ENCODE measurements at places on chromosomes 4 and X. TPM values are rescaled to one million over a fixed set of nuclear protein-coding genes. Genes with fewer than 3 reads are reported as not detected.

DNA sequence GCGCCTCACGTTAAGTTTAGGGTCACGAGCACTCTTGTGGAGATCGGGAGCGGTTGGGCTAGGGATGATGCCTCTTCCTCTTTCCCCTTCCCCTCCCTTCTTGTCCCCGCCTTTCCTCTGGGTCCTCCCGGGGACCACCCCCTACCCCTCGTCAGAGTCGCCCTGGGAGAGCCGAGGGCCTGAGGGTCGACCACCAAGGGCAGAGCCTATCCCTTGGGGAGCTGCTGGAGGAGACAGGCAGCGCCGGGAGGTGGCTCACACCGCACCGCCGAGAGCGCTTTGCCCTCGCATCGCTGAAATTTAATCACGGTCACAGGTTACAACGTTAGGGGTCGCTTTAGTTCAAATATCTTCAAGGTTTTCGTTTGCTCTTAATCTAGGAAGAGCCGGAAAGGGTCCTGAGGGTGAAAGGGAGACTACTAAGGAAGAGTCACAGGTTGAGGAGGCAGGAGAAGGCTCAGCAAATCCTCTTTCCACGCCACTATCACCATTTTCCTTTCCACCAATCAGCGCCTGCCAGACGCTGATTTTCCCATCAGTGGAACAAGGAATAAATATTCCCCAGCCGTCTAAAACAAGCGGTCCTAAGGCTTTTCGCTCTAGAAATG, 528 bp upstream of the SNCA start:
- peak overlapping the region; percentile 74 for H3K4me3 ChIP-seq
- peaks cover 46% of the 10 kb centered on the region for H3K27me3 ChIP-seq
- peaks cover 22% of the 10 kb centered on the region for H3K4me1 ChIP-seq
- no peaks in the 10 kb centered on the region for H3K36me3 ChIP-seq

DNA sequence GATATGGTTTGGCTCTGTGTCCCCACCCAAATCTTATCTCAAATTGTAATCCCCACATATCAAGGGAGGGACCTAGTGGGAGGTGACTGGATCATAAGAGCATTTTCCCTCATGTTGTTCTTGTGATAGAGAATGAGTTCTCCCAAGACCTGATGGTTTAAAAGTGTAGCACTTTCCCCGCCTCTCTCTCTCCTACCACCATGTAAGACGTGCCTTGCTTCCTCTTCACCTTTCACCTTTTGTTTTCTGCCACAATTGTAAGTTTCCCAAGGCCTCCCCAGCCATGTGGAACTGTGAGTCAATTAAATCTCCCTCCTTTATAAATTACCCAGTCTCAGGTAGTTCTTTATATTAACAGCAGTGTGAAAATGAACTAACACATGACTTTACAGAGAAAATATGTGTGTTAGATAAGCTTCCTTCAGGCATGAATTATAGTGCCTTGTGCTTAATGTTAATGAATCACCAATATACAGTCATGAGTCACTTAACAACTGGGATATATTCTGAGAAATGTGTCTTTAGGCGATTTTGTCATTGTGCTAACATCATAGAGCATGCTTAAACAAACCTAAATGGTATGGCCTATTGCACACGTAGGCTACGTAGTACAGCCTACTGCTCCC, 37.9 kb downstream of the PDGFC start:
- no peaks in the 10 kb centered on the region for H3K36me3 ChIP-seq
- H3K4me1 ChIP-seq: no peaks in the 10 kb centered on the region
- DNase-seq: no peak

- H3K27me3 ChIP-seq: peaks cover 7% of the 10 kb centered on the region
- H3K4me3 ChIP-seq: no peak overlapping the region
- no peak for DNase-seq
- H3K27ac ChIP-seq: no peak overlapping the region
- H3K4me1 ChIP-seq: no peaks in the 10 kb centered on the region
Measured at GRCh38 chr4:54700986-54701385, 43.2 kb downstream of the KIT start.

DNA sequence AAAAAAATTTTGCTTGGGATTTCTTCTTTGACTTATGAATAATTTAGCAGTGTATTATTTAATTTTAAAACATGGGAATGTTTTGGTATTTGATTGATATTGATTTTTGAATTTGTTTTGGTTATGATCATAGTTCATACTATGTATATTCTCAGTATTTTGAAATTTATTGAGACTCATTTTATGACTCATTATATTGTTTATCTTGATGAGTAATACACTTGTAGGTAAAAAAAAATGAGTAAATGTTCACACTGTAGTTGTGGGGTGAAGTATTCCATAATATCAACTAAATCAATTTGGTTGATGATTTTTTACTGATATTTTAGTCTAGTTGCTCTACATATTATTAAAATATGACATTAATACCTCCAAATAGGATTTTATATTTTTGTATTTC, 1142.2 kb downstream of the ADGRL3 start:
- DNase-seq: no peak
- H3K27me3 ChIP-seq: no peaks in the 10 kb centered on the region
- H3K4me3 ChIP-seq: no peak overlapping the region
- H3K27ac ChIP-seq: no peak overlapping the region
- no peaks in the 10 kb centered on the region for H3K4me1 ChIP-seq

DNA sequence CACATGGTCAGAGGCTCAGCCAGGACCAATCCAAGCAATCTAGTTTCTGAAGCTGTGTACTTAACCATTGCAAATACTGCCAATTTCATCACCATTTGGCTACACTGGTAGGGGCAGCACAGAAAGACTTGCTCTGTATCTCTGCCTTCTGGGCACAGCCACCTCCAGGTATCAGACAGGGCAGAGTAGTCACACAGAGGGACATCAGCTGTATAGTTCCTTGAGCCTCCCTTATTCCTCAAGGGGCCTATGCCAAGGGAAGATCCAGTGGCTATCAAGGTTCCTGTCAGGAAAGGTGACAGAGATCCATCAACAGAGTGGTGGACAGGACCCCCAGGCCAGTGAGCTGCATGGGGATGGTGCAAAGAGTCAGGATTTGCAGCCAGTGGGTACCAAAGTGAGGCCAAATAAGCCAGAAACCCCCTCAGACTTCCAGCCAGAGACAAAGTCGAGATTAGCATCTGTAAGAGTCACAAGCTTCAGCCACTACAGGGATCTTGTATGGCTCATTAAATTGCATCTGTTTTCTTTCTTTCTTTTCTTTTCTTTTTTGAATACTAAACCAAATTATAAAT, 381.6 kb upstream of the CPEB2 start:
- no peak overlapping the region for H3K4me3 ChIP-seq
- H3K27ac ChIP-seq: no peak overlapping the region
- no peaks in the 10 kb centered on the region for H3K36me3 ChIP-seq
- no peaks in the 10 kb centered on the region for H3K4me1 ChIP-seq
- DNase-seq: no peak
- no peaks in the 10 kb centered on the region for H3K27me3 ChIP-seq

GRCh38 chr4:113433116-113433515, 328.4 kb downstream of the CAMK2D start:
- no peaks in the 10 kb centered on the region for H3K36me3 ChIP-seq
- H3K27ac ChIP-seq: no peak overlapping the region
- H3K27me3 ChIP-seq: peaks cover 1% of the 10 kb centered on the region
- peaks cover 13% of the 10 kb centered on the region for H3K4me1 ChIP-seq

DNA sequence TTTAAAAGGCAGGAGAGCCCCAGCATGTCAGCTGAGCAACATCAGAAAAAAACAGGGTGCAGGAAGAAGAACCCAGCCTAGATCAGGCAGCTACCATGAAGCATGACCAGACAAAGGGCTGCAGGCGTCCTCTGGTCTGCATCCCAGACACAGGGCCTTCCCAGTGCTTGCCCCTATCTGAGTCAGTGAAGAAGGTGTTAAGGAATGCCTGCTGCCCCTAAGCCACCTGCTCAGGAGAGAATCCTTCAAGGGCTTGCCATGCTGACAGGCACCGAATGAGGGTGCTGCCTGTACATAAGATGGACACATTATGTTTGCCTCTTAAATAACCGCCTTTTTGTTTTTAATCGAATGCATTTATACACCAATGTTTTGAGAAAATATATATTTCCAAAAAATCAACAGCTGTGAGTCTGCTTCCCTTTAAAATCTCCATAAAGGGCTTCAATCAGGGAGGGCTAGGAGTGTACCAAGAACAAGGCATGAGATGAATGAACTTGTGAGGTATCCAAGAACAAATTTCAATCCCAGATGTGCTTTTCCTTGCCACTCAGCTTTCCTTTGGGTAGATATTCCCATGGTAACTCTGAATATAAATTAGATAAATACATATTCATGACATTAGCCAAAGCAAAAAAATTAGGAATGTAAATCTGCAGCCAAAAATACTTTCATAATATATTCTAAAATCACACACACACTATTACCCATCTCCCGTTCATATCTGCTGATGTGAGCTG, 85.1 kb downstream of the SLC9A7 start:
- peaks cover 1% of the 10 kb centered on the region for H3K36me3 ChIP-seq
- no peaks in the 10 kb centered on the region for H3K27me3 ChIP-seq
- H3K27ac ChIP-seq: no peak overlapping the region
- peaks cover 12% of the 10 kb centered on the region for H3K4me1 ChIP-seq

GRCh38 chr4:39354254-39354552, 12.0 kb downstream of the RFC1 start:
- peak overlapping the region; percentile 60 for H3K4me3 ChIP-seq
- DNase-seq: no peak
- H3K27ac ChIP-seq: peak overlapping the region; percentile 94

DNA sequence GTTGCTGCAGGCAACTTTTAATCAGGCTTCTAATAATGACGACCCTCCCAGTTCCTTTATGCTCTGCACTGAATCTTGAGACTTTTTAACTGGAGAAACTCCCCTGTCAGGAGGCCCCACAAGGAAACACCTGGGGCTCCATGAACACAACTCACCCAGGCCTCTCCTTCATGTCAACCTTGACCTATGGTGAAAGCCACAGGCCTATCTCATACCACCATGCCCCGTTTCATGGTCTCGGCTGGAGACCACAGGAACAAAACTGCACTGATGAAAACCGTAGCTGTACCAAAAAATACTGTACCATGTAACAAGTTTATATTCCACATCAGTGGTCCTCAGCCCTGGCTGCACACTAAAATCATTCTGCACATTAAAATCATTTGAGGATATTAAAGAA, 57.0 kb downstream of the ZNF827 start:
- no peak overlapping the region for H3K27ac ChIP-seq
- no peak for DNase-seq
- H3K4me3 ChIP-seq: no peak overlapping the region
- H3K4me1 ChIP-seq: peaks cover 3% of the 10 kb centered on the region
- no peaks in the 10 kb centered on the region for H3K27me3 ChIP-seq

DNA sequence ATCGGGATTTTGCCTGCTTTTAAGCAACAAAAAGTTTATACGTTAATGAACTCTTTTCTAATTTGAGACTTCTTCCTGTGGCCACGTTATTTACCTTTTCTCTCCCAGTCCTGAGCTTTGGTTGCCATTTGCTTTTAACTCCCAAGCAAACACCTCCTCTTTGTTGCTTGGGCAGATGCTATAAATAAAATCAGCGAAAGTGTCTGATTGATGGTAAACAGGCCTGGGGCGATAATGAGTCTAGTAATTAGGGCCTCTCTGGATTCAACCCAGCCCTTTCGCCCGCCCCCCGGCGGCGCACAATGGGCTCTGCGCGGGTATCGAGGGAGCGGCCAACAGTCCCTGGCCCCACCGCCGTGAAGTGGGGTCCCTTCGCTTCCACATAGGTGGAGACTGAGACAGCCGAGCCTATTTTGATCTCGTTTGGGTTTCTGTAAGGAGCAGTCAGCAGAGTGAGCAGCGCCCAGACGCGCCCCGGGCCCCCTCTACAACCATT, 790 bp downstream of the CLGN start:
- no peak for DNase-seq
- H3K4me3 ChIP-seq: peak overlapping the region; percentile 48
- peaks cover 43% of the 10 kb centered on the region for H3K27me3 ChIP-seq
- peaks cover 6% of the 10 kb centered on the region for H3K4me1 ChIP-seq
- H3K36me3 ChIP-seq: no peaks in the 10 kb centered on the region

- H3K4me1 ChIP-seq: no peaks in the 10 kb centered on the region
- no peaks in the 10 kb centered on the region for H3K36me3 ChIP-seq
- no peaks in the 10 kb centered on the region for H3K27me3 ChIP-seq
- H3K4me3 ChIP-seq: no peak overlapping the region
- no peak overlapping the region for H3K27ac ChIP-seq
Measured at GRCh38 chr4:155073852-155074251, 134.6 kb upstream of the NPY2R start.

DNA sequence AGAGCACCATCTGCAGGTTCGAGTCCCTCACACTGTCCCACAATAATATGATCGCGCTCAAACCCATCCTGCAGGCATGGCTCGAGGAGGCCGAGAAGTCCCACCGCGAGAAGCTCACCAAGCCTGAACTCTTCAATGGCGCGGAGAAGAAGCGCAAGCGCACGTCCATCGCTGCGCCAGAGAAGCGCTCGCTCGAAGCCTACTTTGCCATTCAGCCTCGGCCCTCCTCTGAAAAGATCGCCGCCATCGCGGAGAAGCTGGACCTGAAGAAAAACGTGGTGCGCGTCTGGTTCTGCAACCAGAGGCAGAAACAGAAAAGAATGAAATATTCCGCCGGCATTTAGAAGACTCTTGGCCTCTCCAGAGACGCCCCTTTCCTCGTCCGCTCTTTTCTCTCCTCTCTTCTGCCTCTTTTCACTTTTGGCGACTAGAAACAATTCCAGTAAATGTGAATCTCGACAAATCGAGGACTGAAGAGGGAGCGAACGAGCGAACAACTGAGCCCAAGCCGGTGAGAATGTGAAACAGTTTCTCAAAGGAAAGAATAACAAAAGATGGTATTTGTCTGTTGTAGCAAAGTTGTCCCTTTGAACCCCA, 1.9 kb downstream of the POU4F2 start:
- H3K4me1 ChIP-seq: peaks cover 16% of the 10 kb centered on the region
- H3K27me3 ChIP-seq: peaks cover 70% of the 10 kb centered on the region
- no peak overlapping the region for H3K4me3 ChIP-seq
- H3K27ac ChIP-seq: peak overlapping the region; percentile 28

- no peak overlapping the region for H3K27ac ChIP-seq
- no peak for DNase-seq
- H3K27me3 ChIP-seq: no peaks in the 10 kb centered on the region
- H3K4me3 ChIP-seq: no peak overlapping the region
Measured at GRCh38 chr4:85836588-85837438, 361.9 kb downstream of the ARHGAP24 start.

The TMEM154 gene
- total RNA-seq: 18.1 TPM

The ADRA2C gene
- total RNA-seq: not detected

The PNMA3 gene
- 1.4 TPM for total RNA-seq

The LPAR4 gene
- total RNA-seq: not detected

Data from activated CD4-positive, alpha-beta memory T cell treated with anti-CD3 and anti-CD28 coated beads for 36 hours (primary cell).